ENCODE measurements at places on chromosomes 13 and 19.

- DNase-seq, result no peak
Observed at GRCh38 chr19:43315851-43316250, 37.6 kb upstream of the CD177 start.

- DNase-seq, result no peak
Observed at GRCh38 chr19:49390131-49390928, 2.3 kb downstream of the KASH5 start.

GRCh38 chr13:49539313-49539712, 43.6 kb downstream of the PHF11 start:
- no peak for DNase-seq

DNA sequence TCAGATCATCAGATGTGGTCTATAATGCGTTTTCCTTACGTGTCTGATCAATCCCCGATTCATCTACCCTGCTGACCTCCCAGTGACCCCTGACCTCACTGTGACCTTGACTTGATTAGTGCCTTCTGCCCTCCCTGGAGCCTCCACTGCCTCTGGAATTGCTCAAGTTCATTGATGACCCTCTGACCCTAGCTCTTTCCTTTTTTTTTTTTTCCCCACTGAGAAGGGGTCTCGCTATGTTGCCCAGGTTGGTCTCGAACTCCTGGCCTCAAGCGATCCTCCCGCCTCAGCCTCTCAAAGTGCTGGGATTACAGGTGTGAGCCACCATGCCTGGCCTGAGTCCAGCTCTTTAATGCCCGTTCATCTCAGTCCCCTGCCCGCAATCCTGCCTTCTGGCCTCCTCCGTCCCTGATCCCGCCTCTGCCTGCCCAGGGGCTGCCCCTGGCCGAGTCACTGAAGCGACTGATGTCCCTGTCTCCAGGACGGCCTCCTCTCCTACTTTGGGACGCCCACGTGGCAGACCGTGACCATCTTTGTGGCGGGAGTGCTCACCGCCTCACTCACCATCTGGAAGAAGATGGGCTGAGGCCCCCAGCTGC, 4.0 kb upstream of the FTL start:
- no peak for DNase-seq

GRCh38 chr13:98427331-98427995, 149.4 kb downstream of the STK24 start:
- no peak for DNase-seq

DNA sequence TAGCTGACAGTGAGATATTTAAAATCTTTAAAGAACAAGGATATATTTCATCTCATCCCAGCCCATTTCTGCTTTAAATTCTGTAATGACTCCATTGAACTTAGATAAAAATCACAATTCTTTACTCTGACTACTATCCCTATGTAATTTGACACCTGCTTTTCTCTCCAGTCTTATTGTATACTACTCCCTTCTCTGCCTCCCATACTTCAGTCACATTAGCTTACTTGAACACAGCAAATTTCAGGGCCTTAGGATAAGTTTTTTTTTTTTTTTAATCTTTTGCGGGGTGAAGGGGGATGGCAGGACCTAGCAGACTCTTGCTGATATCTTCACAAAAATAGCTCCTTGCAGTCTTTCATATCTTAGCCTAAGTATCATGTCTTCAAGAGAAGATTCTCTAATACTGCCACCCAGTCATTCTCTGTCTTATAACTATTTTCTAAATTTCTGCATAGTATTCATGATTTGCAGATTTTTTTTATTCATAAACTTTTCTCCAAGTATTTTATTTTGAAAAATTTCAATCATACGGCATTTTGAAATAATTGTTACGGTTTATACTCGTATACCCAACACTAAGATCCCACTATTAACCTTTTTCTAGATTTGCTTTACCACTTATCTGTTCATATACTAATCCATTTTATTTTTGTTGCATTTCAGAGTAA, 151.4 kb downstream of the PCCA start:
- no peak for DNase-seq

DNA sequence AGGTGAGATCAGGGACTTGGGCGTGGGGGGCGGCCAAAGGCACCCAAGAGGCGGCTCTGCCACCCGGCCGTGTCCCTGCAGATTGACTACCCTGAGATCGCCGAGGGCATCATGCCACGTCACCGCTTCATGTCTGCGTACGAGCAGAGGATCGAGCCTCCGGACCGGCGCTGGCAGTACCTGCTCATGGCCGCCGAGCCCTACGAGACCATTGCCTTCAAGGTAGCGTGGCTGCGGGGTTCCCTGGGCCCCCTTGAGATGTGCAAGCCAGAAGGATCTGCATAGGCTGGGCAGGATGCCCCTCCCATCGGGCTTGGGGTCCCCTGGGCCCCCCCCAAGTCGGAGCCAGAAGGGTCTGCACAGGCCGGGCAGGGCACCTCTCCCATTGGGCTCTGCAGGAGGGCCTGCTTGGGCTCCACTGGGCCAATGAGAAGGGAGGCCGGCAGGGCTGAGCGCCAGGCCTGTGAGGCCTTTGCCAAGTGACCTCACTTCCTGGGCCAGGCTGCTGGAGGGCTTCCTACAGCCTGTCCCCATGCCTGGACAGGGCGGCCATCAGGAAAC, 2.2 kb upstream of the AMH start:
- DNase-seq, result no peak

- no peak for DNase-seq
Observed at GRCh38 chr13:111903143-111903542, 163.8 kb upstream of the SOX1 start.

- DNase-seq, result no peak
Observed at GRCh38 chr19:32691952-32692726, 518 bp downstream of the NUDT19 start.

DNA sequence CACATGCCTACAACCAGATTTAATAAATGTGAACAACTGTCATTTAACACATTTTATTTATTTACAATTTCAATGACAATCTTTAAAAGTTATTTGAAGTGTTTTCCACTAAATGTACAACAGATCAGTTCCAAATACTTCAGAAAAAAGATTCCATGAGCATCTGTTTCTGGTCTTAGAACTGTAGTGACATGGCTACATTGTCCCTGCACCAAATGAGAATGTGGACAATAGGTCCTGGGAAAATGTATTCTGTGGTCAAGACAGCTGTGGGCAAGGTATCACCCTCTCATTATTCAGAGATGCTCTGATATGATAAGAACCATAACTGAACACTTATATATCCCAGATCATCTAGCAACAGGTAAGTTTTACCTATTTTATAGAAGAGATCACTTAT, 43.7 kb downstream of the ELF1 start:
- no peak for DNase-seq

DNA sequence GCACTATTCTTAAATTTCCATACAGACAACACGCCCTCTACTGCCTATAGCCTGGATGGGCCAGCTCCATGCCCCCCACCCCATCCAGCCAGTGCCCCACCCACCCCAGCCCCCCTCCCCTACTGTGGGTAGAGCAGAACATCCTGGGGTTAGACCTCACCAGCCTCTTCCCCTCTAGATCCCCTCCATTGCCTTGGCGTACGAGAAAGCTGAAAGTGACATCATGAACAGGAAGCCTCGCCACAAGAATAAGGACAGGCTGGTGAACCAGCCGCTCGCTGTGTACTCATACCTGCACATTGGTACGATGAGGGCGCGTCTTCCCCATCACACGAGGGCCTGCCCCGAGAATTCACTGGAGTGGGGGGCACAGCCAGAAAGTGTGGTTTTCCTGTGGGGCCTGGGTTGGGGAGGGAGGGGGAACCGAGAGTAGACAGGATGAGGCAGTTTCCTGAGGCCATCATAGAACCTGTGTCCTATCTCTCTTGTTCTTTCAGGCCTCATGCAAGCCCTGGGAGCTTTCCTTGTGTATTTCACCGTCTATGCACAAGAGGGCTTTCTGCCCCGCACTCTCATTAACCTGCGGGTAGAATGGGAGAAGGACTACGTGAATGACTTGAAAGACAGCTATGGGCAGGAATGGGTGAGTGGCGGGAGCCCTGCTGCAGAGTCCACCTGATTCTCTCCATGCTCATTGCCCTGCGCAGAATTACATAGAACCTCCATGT, 29.1 kb downstream of the ATP12A start:
- no peak for DNase-seq

DNA sequence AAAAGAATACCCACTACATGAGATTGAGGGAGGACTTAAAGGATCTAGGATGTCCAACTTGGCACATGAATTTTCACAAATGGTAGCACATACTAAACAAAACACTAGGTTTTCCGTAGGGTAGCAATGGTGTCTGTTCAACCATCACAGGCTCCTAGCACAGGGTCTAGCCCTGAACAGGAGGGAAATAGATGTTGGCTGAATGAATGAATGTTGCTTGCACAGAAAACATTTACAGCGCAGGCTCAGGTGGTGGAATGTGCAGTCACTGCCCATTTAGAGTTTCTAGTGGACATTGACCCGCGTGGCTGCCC, 1.9 kb upstream of the MYCBP2 start:
- no peak for DNase-seq

- DNase-seq, result no peak
Observed at GRCh38 chr13:24050796-24051715, 109.5 kb upstream of the SPATA13 start.

GRCh38 chr13:34752283-34752960, 189.6 kb upstream of the NBEA start:
- no peak for DNase-seq

DNA sequence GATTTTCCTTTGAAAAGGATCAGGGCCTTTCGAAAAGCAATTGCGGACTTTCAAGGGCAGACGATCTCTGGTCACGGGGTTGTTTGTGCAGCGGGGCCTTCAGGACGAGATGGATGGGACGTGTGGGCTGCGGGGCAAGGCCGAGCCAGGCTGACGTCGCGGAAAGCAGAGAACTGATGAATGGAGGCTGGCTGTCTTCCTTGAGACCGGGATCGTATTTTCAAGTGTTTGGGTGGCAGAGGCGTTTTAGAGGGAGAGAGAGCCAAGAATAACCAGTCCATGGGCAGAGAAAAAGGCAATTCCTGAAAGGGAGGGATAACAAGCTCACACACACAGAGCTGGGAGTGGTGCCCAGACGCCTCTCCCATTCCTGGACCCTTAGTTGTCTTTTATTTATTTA, 138.9 kb upstream of the USP29 start:
- DNase-seq, result no peak

DNA sequence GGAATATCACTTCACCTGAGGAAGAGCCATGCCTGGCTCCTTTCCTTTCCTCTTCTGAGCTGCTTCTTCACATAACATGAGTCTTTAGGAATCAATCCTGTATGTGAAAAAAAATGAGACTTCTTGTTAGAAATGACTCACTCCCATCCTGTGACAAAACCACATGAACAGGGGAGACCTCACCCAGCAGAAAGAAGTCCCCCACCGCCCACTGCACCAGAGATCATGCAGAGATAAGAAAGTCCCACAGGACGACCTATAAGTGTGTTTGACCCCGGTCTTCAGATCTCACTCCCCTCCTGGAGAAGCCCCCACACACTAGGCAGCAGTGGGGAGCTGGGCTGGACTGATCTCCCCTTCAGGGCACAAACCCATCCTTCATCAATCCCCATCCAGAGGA, 7.8 kb downstream of the ZNF600 start:
- DNase-seq, result no peak

- DNase-seq, result no peak
Observed at GRCh38 chr13:112062571-112063570, 4.1 kb upstream of the SOX1 start.

- no peak for DNase-seq
Observed at GRCh38 chr13:94583926-94584325, 12.0 kb downstream of the TGDS start.

GRCh38 chr13:114005206-114005724, 31.4 kb upstream of the C13orf46 start:
- DNase-seq, result no peak

All from D721Med (cell line).